Activated T-helper 1 cell treated with anti-CD3 and anti-CD28 coated beads, Interleukin-12 subunit alpha, Interleukin-12 subunit beta, Interleukin-2, Interleukin-4 antibody, amounts not matched to agents 30 ng/mL and 10 ng/mL and 1 ng/mL, durations not matched to agents 14 hours and 24 hours and 36 hours (primary cell): ENCODE measurements at places on chromosomes 4 and X.

DNA sequence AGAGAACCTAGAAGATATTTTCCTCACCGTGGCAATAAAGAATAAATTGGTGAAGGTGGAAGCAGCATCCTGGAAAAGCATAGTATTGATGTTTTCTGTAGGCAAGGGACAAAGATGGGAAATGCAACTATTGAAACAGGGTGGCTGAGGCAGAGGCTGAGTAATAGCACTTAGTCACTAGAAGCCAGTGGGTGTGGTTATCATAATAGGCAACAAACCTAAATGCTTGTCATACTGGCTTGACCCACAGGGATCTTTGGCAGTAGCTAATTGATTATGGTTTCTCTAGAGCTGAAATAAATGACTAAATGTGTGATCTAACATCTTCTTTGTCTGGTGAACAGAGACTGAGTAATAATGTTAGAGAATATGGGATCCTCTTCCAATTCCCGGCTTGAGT lies 353.6 kb upstream of the RPS6KA3 start:
- DNase-seq, result no peak
- H3K27me3 ChIP-seq, result no peaks in the 10 kb centered on the region
- H3K4me3 ChIP-seq, result no peak overlapping the region
- H3K27ac ChIP-seq, result no peak overlapping the region
- H3K36me3 ChIP-seq, result no peaks in the 10 kb centered on the region

- H3K36me3 ChIP-seq, result no peaks in the 10 kb centered on the region
- peaks cover 20% of the 10 kb centered on the region for H3K4me1 ChIP-seq
- H3K4me3 ChIP-seq, result no peak overlapping the region
- H3K27me3 ChIP-seq, result peaks cover 2% of the 10 kb centered on the region
These were observed 59.0 kb upstream of the C1QTNF7 start for GRCh38 chr4:15368856-15369255.

DNA sequence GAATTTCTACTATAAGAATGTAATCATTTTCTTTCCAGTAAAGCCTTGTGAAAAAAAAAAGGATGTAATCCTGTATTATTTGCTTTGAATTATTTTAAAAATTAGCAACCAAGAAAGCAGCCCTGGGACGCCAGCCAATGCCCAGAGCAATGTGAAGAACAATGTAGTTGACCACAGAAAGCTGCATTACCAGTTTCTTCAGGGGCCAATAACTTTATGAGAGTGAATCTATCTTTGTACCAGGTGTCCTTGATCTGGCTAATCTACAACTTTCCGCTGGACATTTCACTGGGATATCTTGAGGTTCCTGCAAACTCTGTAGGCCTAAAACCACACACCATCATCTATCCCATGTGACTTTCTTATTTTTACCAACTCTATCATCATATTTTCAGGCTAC lies 7.6 kb upstream of the KLHL2 start:
- no peak for DNase-seq
- peaks cover 2% of the 10 kb centered on the region for H3K36me3 ChIP-seq
- peaks cover 24% of the 10 kb centered on the region for H3K4me1 ChIP-seq
- H3K27me3 ChIP-seq, result no peaks in the 10 kb centered on the region

DNA sequence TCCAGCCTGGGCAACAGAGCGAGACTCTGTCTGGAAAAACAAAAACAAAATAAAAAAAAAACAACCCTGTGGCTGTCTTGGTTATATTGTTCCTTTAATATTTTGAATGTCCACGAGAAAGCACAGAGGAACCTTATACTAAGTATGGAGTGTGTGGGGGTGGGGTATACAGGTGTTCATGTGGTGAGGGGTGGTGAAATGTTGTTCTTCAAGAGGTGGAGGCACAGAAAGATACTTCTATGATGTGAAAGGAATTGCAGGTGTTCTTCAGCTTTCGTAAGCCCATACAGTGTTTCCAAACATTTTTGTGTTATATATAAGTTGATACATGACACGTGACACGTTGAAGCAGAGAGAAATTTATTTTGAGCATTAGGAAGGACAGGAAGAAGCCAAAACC lies 46.4 kb downstream of the SLC9A6 start:
- H3K27ac ChIP-seq, result no peak overlapping the region
- no peaks in the 10 kb centered on the region for H3K4me1 ChIP-seq
- DNase-seq, result no peak
- H3K27me3 ChIP-seq, result no peaks in the 10 kb centered on the region

GRCh38 chr4:53680598-53680997 lies 89.3 kb upstream of the LNX1 start:
- H3K27ac ChIP-seq, result no peak overlapping the region
- no peak for DNase-seq
- H3K4me1 ChIP-seq, result no peaks in the 10 kb centered on the region
- H3K36me3 ChIP-seq, result no peaks in the 10 kb centered on the region

DNA sequence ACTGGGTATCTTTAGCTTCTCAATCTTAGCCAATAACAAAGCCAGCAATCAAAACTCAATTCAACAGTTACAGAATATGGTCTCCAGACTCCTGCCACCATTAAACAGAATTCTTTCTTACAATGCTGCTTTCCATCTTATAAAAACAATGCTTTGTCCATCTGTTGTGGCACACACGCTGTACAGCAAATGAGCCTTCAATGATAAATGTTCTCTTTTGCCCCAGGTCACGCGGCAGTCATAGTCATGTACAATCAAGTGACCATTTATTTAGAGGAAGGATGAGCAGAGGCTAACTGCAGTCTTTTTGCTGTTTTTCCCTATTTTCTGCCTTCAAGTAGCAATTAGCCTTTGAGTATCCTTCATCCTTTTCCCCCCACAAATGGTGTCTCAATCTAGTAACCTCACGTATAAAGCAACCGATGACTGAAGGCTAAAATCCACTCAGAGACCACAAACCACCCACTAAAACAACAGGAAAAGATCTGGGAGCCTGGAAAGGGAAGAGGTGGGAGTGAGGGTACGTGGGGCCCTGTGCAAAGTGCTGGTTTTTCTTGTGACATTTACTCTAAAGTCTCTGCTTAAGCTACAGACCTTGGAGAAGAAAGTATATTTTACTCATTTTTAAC lies 24.4 kb downstream of the TRIM2 start:
- peaks cover 24% of the 10 kb centered on the region for H3K4me1 ChIP-seq
- DNase-seq, result no peak
- no peak overlapping the region for H3K27ac ChIP-seq
- H3K4me3 ChIP-seq, result no peak overlapping the region

- no peak for DNase-seq
- peaks cover 14% of the 10 kb centered on the region for H3K4me1 ChIP-seq
- no peak overlapping the region for H3K27ac ChIP-seq
- no peak overlapping the region for H3K4me3 ChIP-seq
These were observed 81.5 kb upstream of the BCOR start for GRCh38 chrX:40179283-40179682.

GRCh38 chrX:9942086-9942485 lies 25.1 kb upstream of the CLDN34 start:
- H3K36me3 ChIP-seq, result no peaks in the 10 kb centered on the region
- H3K27me3 ChIP-seq, result peaks cover 26% of the 10 kb centered on the region
- peak overlapping the region; percentile 35 for H3K4me3 ChIP-seq
- H3K27ac ChIP-seq, result peak overlapping the region; percentile 89
